ENCODE measurements at places on chromosomes 2 and 18. TPM values are rescaled to one million over a fixed set of nuclear protein-coding genes. Genes with fewer than 3 reads are reported as not detected.

FLACC1 gene
- 1.4 TPM for total RNA-seq

BCL11A gene
- 0.37 TPM for total RNA-seq

SERPINB12 gene
- not detected for total RNA-seq

TMEM182 gene
- total RNA-seq = 1.5 TPM

SERPINB13 gene
- not detected for total RNA-seq

PRKD3 gene
- total RNA-seq = 80.0 TPM

ANKRD62 gene
- total RNA-seq = not detected

SMYD1 gene
- not detected for total RNA-seq

C1QL2 gene
- total RNA-seq = not detected

SCYGR4 gene
- total RNA-seq = not detected

COA5 gene
- total RNA-seq = 30.9 TPM

ZBTB7C gene
- not detected for total RNA-seq

NLRC4 gene
- total RNA-seq = not detected

VIT gene
- total RNA-seq = 0.37 TPM

SGO2 gene
- total RNA-seq = 27.8 TPM

CYP27A1 gene
- 25.1 TPM for total RNA-seq

RAB27B gene
- total RNA-seq = 22.2 TPM

VWA3B gene
- not detected for total RNA-seq

ANO7 gene
- 0.37 TPM for total RNA-seq
